ENCODE measurements at places on chromosomes 7 and 10.

GRCh38 chr7:30241767-30242166, 42.6 kb upstream of the ZNRF2 start:
- DNase-seq = no peak

- no peak for DNase-seq
Measured at GRCh38 chr7:46145412-46145811, 224.3 kb upstream of the IGFBP3 start.

GRCh38 chr7:155489862-155490696, 32.1 kb downstream of the EN2 start:
- DNase-seq = no peak

DNA sequence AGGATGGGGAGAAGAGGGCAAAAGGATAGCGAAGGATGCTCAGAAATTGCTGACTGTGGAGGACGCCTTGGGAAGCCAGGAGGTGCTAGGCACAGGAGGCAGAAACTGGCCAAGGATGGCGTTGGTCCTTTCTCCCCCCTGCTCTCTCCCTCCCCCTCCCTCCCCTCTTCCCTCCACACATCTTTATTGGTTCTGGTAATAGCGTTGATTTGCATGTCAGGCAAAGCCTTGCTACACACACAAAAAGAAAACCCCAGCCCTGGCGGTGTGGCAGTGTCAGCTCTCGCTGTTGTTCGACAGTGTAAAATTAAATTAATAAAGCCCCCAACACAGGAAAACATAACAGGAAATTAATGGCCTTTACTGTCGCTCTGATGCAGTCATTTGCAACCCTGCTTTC, 47.2 kb downstream of the PAX2 start:
- no peak for DNase-seq

DNA sequence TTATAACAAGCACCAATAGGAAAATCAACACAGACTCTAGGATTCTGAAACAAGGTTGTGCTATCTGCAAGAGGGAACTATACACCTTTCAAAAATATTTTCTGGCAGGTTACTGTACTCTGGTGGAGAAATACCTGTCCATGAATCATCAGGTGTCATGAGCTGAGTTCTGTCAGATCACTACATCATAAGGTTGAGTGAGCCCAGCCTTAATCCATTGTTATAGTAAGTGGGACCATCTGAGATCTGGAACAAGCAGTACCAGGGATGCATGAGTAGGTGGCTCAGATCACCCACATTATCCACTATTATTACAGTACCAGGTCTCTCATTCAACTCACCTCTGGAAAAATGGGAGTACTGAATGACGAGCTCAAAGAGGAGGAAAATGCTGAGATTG, 212.4 kb downstream of the DGKI start:
- DNase-seq = no peak

- DNase-seq = no peak
Measured at GRCh38 chr7:50305583-50306493, 1.3 kb downstream of the IKZF1 start.

- no peak for DNase-seq
Measured at GRCh38 chr10:113273181-113274163, 279.4 kb upstream of the HABP2 start.

- no peak for DNase-seq
Measured at GRCh38 chr10:16993186-16993585, 136.4 kb downstream of the CUBN start.

DNA sequence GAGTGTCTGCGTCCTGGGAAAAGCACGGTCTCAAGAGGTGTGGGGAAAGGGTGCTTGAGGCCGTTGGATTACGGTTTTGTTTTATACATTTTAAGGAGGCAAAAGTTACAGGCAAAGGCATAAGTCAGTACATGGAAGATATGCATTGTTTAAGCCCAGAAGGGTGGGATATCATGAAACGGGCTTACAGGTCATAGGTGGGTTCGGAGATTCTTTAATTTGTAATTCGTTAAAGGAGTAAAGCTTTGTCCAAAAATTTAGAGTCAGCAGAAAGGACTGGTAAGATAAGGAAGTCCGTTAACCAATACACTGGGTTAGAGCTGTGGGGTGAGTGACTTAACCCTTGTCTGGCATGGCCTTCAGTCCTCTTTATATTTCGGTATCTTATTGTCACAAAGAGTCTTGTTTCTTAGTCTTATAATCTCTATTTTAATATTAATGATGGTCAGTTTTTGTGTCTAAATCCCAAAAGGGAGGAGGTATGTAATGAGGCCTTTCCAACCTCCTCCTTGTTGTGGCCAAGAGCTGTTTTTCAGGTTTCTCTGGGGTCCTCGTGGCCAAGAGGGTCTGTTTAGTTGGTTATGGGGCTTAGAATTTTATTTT, 12.7 kb downstream of the TSPAN14 start:
- no peak for DNase-seq

DNA sequence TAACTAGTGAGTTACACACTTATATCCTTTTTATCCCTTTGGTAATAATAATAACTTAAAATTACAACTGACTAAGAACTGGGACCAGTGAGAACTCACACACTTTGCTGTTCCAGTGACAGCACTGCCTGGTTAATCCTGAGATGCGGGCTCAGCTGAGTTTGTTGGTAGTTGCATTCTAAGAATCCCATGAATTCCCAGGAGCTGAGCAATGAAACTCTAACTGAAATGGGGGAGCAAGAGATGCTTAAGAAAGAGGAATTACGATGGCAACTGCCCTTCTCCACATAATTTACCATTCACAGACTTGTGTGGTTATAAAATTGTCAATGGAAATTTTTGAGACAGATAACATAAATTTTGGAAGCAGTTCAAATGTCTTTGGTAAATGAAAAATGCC, 659.4 kb downstream of the MAGI2 start:
- no peak for DNase-seq

- DNase-seq = no peak
Measured at GRCh38 chr10:35789996-35790395, 147.9 kb upstream of the FZD8 start.

- no peak for DNase-seq
Measured at GRCh38 chr7:90747516-90747915, 151.4 kb downstream of the CDK14 start.

GRCh38 chr7:22811746-22812280, 10.8 kb downstream of the TOMM7 start:
- DNase-seq = no peak

DNA sequence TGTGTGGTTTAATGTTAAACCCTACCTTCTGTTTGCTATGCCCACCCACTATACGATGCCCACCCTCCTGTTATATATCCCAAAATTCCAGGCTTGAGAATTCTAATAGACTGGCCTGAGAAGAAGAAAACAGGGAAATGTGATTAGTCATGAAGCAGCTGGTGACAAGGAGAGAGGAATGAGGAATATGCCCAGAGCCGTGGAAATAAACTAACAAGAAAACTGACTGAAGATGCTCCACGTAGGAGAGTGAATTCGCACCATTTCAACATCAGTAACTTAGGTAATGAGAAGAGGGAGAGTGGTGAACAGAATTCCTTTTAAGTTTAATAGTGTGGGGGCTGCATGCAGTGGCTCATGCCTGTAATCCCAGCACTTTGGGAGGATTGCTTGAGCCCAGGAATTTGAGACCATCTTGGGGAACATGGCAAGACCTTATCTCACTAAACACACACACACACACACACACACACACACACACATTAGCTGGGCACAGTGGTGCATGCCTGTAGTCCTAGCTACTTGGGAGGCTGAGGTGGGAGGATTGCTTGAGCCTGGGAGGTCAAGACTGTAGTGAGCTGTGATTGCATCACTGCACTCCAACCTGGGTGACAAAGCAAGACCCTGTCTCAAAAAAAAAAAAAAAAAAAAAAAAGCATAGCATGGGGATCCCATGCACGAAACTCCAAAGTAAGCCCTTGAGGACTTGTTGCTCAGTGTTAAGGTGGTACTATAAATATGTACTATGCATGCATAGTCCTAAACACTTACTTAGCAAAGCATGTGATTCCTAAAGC, 16.1 kb upstream of the SYPL1 start:
- no peak for DNase-seq

DNA sequence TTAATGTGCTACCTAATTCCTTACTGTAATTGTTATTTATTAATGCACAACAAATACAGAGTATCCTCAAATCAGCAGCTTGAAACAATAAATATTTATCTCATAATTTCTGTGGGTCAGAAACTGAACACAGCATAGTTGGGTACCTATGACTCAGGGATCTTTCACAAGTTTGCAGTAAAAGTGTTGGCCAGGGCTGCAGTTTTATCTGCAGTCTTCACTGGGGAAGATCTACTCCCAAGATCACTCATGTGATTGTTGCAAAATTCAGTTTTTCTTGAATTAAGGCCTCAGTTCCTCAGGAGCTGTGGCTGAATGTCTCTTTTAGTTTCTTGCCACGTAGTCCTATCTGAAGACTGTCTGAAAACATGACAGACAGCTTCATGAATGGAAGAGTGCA, 237.8 kb downstream of the ZWINT start:
- DNase-seq = no peak

GRCh38 chr10:76766682-76767081, 870.9 kb downstream of the KCNMA1 start:
- no peak for DNase-seq

- DNase-seq = no peak
Measured at GRCh38 chr7:112594397-112594796, 113.6 kb downstream of the LSMEM1 start.

GRCh38 chr10:79230850-79231249, 116.4 kb upstream of the PPIF start:
- no peak for DNase-seq

DNA sequence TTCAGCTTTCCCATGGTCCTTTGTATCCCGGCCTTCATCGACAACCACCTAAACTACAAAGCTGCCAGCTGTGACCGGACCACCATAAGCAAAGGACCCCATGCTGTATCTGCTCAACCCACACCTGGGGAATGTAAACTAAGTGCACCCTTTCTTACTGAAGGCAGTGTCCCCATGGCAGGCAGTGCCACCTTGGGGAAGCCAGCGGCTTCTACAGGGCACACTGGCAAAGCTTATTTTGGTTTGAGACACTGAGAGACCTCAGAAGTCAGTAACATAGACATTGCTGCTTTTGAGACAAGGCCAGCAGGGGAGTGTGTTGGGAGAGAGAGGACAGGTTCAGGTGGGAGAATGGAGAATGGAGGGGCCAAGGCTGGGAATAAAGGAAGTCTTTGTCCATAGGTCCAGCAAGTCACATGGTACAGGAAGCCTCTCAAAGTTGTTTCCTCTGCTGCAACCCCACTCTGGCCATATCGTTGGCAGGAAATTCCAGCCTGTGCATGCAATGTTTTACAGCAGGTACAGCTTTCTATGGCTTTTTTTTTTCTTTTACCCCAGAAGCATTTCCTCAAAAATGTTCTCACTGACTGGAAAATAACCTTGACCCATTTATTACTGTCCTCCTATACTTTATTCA, 85.9 kb upstream of the NPVF start:
- DNase-seq = no peak

GRCh38 chr10:7311218-7311849, 99.5 kb downstream of the SFMBT2 start:
- no peak for DNase-seq

GRCh38 chr10:5613481-5614154, 52.8 kb downstream of the ASB13 start:
- no peak for DNase-seq

GRCh38 chr10:72389014-72389413, 34.3 kb upstream of the DNAJB12 start:
- DNase-seq = no peak

All from activated CD8-positive, alpha-beta memory T cell treated with anti-CD3 and anti-CD28 coated beads for 1 hour (primary cell).